SJCRH30 (cell line): ENCODE measurements at places on chromosomes 16 and 17. TPM values are rescaled to one million over a fixed set of nuclear protein-coding genes. Genes with fewer than 3 reads are reported as not detected.

DNA sequence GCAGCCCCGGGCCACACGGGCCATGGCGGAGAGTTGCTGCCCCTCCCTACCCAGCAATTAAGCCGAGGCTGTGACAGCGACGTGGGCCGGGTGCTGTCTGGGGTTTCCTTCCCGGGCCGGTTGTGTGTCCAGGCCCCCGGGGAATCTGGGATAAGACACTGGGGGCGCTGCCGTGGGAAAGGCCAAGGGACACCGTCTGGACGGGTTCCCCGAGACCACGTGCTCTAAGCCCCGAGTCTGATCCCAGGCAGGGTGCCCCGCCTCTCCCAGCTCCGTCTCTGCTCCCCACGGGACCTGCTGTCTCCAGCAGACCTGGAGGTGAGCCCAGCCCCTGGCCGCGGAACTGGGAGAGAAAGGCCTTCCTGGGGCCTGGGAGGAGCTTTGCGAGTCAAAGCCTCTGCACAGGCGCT lies 92.2 kb downstream of the IRX3 start:
- DNase-seq: peak; percentile 73

Gene ORC6
- 75.4 and 77.1 TPM in 2 replicates for total RNA-seq

DNA sequence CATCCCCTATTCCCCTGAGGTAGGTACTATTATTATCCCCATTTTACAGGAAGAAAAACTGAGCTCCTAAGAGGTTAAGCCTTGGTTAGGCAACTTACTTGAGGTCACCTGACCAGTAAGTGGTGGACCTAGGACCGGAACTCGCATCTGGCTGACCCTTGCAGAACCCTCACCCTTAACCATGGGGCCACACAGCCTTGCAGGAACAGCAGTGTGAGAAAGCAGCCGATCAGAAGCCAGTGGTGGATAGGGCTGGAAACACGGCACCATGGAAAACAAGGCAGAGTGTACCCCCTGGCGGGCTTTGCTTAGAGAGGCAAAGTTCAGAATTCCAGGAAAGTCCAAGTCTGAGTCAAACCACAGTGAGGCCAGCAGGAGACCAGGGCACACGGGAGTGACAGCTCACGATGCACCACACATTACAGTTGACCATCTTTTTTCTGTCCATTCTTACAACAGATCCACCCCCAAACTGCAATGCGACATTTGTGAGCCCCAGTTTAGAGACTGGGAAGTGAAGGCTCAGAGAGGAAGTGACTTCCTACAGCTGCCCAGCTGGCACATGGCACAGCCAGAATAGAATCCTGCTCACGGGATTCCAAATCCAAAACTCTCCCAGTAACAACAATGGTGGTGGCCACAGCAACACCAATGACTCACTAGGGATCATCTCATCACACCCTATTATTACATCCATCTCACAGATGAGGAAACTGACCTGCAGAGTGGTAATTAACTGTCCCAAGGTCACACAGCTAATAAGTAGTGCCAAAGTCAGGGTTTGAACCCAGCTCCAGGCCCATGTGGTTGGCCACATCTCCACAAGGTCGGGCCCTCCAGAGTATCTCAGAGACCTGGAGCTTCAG lies 20.3 kb downstream of the KIFC3 start:
- DNase-seq: no peak

- DNase-seq: no peak
Observed at GRCh38 chr16:83011939-83012338, 385.2 kb downstream of the CDH13 start.

- DNase-seq: no peak
Observed at GRCh38 chr17:64534187-64534586, 27.4 kb downstream of the CEP95 start.

GRCh38 chr17:8436844-8437171 lies 1.1 kb downstream of the NDEL1 start:
- no peak for DNase-seq

GRCh38 chr16:71867939-71868338 lies 16.0 kb downstream of the ZNF821 start:
- DNase-seq: peak; percentile 29

Gene CA7
- total RNA-seq: not detected in 2 replicates

DNA sequence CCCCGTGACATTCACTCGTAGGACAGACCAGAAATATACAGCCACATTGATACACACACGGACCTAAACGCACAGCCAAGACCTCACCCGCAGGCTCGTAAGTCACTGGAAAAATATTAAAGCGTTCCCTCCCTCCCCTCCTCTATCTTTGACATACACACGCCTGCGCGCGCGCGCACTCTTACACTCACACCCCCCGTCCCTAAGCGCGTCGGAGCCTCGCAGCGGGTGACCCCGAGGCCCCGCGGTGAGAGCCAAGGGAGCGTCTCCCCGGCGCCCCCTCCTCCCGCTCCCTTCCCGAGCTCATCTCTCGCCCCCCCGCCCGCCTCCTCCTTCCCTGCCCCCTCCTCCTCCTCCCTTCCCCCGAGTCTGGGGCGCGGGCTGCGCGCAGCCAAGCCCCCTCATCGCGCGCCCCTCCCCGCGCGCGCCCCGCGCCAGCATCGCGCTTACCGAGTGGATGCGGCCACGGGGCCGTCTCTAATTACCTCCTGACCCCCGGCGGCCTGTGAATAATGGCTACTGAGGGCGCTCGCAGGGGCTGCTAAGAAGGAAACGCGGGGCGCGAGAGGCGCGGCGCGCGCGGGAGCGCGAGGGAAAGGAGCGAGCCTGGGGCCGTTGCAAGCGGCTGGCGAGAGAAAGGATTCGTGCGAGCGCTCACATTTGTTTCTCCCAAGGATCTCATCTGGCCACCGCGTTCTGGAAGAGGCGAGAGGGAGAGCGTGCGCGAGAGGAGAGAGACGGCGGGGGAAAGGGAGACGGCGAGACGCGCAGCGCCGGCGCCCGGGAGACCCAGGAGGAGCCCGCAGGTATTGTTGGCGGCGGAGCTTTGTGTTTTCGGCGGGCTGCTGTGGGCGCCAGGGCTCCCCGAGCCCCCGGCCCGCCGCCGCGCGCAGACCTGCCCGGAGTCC lies 42.4 kb downstream of the RAI1 start:
- no peak for DNase-seq

- DNase-seq: no peak
Observed at GRCh38 chr17:77109764-77110359, 30.9 kb upstream of the SEC14L1 start.

- DNase-seq: no peak
Observed at GRCh38 chr16:47481698-47482374, 20.7 kb downstream of the PHKB start.

Gene RCVRN
- 0.06 TPM in 1 of 2 replicates, not detected in the other for total RNA-seq

- peak; percentile 72 for DNase-seq
Observed at GRCh38 chr16:57736419-57737351, 1.1 kb downstream of the KATNB1 start.

- DNase-seq: peak; percentile 55
Observed at GRCh38 chr17:50269477-50270434, 4.5 kb upstream of the TMEM92 start.

Gene TAT
- not detected in 2 replicates for total RNA-seq

Gene WNT3
- total RNA-seq: 10.8 and 11.9 TPM in 2 replicates

Gene SLX4
- total RNA-seq: 6.5 and 7.6 TPM in 2 replicates

- no peak for DNase-seq
Observed at GRCh38 chr17:45850468-45850867, 5.8 kb downstream of the SPPL2C start.

Gene MYOCD
- total RNA-seq: 0.03 and 0.08 TPM in 2 replicates

Gene RSKR
- 16.1 and 19.9 TPM in 2 replicates for total RNA-seq

- DNase-seq: no peak
Observed at GRCh38 chr17:48113201-48113676, 5.7 kb downstream of the SNX11 start.

DNA sequence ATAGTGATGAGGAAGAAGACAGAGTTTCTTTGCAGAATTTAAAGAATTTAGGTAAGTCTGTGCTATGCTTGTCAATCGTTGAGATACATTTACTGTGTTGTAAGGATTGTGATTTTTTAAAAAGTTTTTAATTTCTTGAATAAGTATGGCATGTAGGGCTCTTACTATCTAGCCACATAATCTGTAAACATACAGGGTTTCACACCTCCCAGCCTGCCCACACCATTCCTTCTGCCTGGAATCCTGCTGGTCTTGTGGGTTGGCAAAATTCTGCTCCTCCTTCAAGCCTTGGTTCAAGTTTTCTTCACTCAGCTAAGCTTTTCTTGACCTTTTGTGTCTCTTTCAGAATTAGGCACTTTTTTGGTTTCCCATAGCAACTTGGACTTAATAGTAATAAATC lies 7.5 kb downstream of the ZNHIT3 start:
- DNase-seq: no peak

DNA sequence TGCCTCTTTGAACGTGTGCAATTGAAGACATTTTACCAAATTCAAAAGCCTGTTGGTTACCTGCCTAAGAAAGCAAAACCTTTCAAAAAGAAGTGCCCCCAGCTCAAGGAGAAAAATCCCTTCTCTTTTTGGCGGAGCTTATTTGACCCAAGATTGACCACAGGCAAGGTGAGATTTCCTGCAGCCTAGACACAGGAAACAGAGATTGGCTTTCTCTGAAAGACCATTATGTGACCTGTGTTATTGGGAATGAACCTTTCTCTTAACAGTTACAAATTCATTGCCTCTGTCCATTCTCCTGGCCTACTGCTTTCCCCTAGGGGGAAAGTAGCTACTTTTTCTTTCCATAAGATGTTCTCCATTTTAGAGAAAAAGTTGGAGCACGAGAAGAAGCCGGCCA lies 42.1 kb upstream of the MAF start:
- DNase-seq: no peak

- no peak for DNase-seq
Observed at GRCh38 chr17:63995626-63996025, 2.5 kb upstream of the PRR29 start.

DNA sequence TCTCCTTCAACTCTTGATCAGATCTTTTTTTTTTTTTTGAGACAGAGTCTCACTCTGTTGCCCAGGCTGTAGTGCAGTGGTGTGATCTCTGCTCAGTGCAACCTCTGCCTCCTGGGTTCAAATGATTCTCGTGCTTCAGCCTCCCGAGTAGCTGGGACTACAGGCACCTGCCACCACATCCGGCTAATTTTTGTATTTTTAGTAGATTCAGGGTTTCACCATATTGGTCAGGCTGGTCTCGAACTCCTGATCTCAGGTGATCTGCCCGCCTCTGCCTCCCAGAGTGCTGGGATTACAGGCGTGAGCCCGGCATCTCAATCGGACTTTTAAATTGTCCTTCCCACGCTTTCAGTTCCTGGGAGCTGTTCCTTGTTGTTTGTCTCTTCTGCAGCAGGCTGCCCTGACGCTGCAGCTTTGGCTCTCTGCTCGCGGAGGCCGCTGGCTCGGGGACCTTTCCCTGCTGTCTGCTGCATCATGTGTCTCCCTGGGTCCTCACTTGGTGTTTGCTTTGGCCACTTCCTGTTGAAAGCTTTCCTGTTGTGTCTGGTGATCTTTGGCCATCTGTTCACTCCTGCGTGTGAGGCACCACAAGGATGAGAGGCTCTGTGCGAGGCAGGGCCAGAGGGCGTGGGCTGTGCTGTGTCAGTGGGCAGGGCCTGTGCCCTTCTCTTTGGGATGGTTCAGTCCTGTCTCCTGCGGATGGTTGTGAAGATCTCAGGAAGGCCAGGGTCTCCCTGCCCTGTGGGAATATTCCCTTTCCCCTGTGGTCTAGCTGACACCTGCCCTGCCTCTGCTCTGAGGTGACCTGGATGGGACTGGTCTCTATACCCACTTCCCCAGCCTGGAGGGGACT lies 18.4 kb upstream of the CAPN15 start:
- DNase-seq: peak; percentile 38

- DNase-seq: no peak
Observed at GRCh38 chr16:67015313-67015731, 13.6 kb upstream of the CBFB start.

DNA sequence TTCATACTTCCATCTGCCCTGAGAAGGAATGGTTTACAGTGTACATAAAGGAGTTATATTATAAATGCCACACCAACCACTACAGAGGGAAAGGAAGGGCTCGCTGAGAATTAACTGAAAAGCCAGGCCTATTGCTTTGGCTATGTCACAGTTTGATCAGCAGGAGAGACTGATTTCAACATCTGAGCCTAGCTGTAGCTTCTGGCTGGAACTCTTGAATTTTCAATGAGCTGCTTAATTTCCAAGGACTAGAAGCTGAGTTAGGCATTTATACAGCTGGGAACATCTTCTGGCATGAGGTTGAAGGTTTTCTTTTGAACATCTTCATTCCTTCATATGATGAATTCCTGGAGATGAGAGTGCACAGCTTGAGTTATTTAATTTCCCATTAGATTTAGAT lies 47.6 kb upstream of the GNAO1 start:
- no peak for DNase-seq

Gene TPSD1
- not detected in 2 replicates for total RNA-seq

DNA sequence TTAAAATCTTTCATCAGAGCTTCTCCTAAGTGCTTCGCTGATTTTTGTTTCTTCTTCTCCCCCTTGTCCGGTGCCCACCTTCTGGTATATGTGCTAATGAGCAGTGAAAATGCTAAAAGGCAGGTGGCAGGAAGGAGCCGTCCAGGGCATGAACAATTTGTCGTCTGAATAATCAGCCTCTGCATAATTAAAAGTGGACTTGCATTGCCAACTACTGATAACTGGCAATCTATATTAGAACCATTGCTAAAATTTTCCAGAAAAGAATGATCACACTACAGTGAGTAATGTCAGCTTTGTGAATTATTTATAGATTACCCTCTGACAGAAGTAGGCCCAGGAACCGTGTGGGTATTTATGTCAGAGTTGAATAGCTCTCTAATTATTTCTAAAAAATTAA lies 28.1 kb downstream of the SERPINF1 start:
- no peak for DNase-seq
